ENCODE measurements at places on chromosomes 12 and 14.

- no peak for DNase-seq
Observed at GRCh38 chr12:52636189-52636588, 15.8 kb downstream of the KRT2 start.

GRCh38 chr12:93825501-93825888 is 148.3 kb downstream of the CRADD start:
- no peak for DNase-seq

GRCh38 chr12:61356485-61356884 is 903.7 kb upstream of the USP15 start:
- no peak for DNase-seq

GRCh38 chr12:115194448-115194847 is 510.5 kb upstream of the TBX3 start:
- DNase-seq = no peak

DNA sequence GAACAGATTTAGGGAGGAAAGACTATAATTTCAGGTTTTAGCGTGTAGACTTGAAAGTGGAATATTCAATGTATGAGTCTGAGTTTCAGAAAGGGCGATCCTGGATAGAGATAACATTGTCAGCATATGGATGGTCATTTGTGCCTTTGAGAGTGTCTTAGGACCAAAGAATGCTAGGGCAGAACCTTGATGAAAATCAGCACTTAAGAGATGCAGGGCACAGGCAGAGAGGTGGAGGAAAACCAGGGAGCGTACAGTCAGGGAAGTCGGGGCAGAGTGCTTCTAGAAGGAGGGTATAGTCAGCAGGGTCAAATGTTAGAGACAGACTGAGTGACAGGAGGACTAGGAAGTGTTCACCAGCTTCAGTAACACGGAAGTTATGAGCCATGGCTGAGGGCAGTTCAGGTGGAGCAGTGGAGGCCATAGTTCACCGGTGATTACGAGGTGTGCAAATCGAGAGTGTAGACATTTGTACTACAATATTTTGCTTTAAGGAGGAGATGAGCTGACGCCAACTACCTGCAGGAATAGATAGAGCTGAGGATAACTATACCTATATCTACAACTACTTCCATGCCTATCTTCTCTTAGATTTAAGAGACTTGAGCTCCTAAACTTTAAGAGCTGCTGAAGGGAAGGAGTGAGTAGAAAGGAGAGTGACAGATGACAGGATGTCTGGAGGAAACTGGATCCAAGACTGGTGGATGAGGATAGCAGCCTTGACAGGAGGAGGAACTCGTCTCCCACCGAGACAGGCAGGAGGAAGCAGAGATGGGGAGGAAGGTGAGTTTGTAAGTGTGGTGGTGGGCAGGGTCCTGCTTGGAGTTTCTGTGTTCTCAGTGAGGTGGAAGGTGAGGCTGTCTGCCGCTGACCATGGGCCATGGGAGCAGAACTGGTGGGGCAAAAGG is 6.5 kb downstream of the CBLN3 start:
- no peak for DNase-seq

DNA sequence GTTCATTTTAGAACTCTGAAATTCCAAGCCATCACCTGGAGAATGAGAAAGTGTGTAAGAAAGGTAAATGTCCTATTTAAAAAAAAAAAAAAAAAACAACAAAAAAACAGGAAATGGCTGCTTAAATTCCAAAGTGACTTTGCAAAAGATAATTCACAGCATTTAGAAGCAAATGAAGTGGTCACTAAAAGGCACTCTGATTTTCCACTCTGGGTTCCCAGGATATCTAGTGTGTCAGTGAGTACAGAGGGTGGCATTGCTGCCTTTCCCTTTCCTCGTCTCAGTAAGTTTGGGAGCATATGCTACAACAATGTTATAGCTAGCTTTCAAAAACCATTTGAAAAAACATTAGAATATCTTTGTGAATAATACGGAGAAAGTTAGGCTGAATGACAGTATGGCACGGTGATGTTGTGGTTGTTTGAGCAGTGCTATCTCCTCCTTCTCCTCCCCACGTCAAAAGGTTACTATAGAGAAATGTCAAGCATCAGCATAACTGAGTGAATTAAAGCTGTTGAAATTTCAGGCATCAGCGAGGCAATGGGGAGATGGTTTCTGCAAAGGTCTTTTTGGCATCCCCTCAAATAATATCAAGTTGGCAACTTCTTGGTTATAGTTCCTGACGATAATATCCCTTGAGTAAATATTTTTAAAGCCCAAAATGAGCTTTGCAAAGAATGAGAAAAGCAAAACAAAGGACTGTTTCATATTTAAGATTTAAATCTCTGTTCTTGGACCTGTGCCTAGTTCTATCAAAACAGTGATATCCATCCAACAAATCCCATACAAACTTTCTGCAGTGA is 164.5 kb upstream of the E2F7 start:
- no peak for DNase-seq

GRCh38 chr14:68585690-68586089 is 207.2 kb downstream of the ZFP36L1 start:
- DNase-seq = no peak

- no peak for DNase-seq
Observed at GRCh38 chr14:85468816-85469215, 61.1 kb upstream of the FLRT2 start.

- DNase-seq = no peak
Observed at GRCh38 chr12:10241290-10241689, 28.6 kb downstream of the GABARAPL1 start.

- no peak for DNase-seq
Observed at GRCh38 chr12:95653771-95654546, 102.7 kb upstream of the USP44 start.

GRCh38 chr12:73731658-73732057 is 806.0 kb upstream of the ATXN7L3B start:
- DNase-seq = no peak

DNA sequence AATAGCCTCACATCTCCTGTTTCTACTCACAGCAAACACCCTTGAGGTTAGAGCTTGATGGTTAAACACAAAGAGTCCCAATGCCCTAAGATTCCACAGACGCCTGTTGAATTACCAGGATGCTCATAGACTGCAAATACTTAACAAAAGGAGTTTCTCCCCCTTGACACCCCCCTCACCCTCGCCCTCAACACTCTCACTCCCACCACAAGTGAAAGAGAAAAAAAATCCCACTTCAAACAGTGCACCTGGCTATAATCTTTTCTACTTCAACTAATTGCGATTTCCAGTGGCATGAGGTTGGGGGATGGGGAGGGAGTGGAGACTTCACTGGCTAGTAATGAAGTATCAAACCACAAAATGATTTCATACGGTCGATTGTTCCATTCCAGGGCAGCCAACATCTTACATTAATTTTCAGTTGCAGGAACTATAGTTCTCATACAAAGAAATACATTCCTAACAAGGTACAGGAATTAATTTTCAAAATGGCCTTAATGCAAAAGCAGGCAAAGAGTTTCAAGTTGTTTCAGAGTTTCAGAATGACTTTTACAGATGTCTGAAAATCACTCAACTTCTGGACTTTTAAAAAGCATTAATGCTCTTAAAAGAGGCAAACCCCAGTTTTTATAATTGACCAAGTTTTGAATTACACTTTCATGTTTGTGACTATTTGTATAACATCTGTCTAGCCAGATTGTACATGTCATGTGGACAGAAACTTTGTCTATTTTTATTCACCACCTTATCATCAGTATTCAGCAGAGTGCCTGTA is 390.7 kb downstream of the C12orf75 start:
- no peak for DNase-seq

GRCh38 chr14:96592591-96593386 is 90.6 kb downstream of the PAPOLA start:
- DNase-seq = no peak

DNA sequence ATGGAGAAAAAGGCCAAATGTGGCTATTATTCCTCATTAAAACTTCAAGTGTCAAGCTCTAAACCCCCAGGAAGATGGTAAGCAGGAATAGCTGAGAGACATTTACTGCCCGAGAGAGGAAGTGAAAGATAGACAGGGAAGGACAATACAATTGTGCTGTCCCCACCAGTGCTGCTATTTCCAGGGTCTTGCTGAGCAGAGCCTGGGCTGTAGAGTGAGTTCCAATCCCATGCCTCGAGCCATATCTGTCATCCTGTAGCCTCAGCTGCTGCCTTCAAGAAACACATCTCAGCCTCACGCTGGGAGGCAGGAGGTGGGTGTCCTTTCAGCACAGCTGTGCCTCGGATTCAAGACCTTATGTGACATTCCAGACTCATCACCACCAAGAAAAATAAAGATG is 114.0 kb downstream of the RPAP3 start:
- DNase-seq = no peak

- no peak for DNase-seq
Observed at GRCh38 chr12:130645751-130646150, 70.3 kb downstream of the RIMBP2 start.

GRCh38 chr14:31988244-31988643 is 88.9 kb upstream of the ARHGAP5 start:
- DNase-seq = no peak

GRCh38 chr12:115972241-115972640 is 305.3 kb downstream of the MED13L start:
- no peak for DNase-seq

DNA sequence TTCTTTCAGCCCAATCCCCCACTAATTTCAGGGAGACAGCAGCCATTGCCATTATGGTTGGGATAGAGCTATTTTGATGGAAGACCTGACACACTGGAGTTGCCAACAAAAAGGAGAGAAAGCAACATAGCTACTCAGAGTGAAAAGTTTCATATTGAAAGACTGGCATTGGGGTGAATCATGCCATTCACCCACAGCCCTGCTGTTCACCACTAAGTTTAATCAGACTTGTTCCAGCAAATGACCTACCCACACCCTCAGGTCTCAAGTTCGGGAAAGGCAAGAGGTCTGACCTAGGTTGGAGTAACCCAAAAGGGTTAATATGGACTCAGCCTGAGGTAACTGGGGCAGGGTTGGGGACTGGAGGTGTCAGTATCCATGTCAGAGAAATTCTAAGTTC is 169.2 kb downstream of the PAWR start:
- DNase-seq = no peak

GRCh38 chr14:57831981-57832380 is 33.9 kb downstream of the SLC35F4 start:
- DNase-seq = no peak

GRCh38 chr14:58239244-58240195 is 5.1 kb upstream of the PSMA3 start:
- peak; percentile 43 for DNase-seq

Measured in HS-27A (cell line).